ENCODE measurements at places on chromosomes 11 and 22.

DNA sequence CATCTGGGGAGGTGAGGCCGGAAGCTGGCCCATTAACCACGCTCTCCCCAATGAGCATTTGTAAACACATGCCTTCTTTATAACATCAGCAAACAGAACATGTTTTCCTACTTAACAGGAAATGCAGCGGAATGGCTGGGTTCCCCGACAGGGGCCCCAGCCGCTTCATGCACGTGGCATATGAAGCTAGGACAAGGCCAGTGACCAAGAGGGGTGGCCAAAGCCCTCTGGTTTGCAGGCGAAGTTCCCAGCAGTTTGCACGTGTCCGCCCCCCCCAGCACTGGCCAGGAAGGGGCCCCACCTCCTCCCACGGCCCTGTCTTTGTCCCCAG lies 38.7 kb upstream of the LINC01488 start:
- no peak for DNase-seq

DNA sequence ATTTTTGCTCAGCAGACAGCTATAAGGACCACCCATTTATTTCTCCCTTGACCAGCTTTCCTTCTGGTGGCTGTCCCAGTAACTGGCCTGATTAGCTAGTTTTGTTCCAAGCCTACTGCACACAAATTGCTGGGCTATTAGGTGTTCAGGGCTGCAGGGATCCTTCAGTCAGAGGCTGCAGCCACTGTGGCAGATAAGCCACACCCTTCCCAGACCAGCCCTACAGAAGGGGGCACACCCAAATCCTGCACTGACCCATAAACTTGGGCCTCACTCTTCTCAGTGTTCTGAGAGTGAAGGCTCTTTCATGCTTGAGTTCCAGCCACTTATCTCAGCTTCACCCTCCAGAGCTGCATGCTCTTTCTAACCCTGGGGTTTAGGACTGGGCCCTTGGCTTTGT lies 200.0 kb downstream of the AASDHPPT start:
- DNase-seq = no peak

GRCh38 chr11:5600374-5600851 lies 4.0 kb downstream of the TRIM6 start:
- peak; percentile 19 for DNase-seq

DNA sequence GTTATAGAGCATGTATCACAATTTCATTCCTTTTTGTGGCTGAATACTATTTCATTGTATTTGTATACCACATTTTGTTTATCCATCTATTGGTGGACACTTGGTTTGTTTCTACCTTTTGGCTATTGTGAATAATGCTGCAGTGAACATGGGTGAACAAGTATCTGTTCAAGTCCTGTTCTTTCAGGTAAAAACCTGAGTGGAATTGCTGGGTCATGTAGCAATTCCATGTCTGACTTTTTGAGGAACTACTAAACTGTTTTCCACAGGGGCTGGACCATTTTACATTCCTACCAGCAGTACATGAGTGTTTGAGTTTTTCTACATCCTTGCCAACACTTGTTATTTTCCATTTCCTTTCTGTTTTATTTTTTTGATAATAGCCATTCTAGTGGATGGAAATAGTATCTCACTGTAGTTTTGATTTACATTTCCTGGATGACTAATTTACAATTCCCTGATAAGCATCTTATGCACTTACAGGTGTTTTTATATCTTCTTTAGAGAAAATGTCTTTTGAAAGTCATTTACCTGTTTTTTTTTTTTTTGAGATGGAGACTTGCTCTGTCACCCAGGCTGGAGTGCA lies 12.2 kb downstream of the CABIN1 start:
- DNase-seq = no peak

DNA sequence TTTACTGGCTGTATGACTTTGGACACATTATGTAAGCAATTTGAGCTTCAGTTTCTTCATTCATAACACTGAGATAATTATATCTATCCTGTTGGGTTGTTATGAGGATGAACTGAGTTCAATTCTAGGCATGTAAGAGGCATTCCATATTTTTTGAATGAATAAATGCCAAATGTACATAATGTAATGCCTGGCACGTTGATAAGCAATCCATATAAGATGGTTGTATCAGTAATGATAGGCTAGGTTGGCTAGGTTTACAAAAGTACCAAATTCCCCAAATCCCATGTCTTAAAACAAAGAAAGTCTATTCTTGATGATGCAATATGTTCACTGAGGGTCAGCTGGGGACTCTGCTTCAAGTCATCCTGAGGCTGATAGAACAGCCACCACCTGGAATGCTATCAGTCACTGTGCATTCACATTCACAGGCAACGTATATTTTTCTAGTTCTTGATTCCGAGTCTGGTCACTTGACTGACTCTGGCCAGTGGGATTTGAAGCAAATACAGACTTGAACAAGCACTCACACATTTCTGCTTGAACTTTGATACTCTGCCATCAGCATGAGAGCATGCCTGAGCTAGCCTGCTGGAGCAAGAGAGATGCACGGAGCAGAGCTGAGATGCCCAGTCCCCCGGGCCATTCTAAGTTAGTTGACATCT lies 104.0 kb upstream of the TIMP3 start:
- DNase-seq = no peak

- DNase-seq = no peak
Observed at GRCh38 chr11:46366661-46367161, 14.8 kb upstream of the MDK start.

DNA sequence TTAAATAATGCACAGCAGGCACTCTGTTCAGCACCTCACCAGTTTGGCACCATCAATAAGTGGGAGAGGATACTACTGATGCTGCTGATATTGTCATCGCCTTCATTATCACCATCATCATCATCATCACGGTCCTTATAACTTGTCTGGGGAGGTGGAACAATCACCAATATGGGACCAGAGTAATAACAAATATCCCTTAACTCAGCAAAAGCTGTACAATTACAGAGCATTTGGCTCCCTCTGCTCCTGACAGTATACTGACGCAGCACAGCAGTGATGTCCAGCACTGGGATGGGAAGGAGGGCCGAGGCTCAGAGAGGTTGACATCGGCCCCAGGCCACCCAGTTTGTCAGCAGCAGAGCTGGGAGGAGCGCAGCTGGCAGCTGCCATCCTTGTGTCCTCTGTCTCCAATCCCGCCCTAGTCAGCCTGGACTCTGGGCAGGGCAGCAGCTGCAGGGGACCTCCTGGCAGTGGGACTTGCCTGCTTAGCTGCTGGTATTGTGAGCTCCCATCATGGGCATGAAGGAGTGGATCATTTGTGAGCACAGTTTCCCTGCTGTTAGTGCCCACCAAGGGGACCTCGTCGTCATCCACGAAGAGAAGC lies 90.0 kb downstream of the DHCR7 start:
- DNase-seq = no peak

GRCh38 chr11:36361901-36362391 lies 65.9 kb downstream of the PRR5L start:
- no peak for DNase-seq

DNA sequence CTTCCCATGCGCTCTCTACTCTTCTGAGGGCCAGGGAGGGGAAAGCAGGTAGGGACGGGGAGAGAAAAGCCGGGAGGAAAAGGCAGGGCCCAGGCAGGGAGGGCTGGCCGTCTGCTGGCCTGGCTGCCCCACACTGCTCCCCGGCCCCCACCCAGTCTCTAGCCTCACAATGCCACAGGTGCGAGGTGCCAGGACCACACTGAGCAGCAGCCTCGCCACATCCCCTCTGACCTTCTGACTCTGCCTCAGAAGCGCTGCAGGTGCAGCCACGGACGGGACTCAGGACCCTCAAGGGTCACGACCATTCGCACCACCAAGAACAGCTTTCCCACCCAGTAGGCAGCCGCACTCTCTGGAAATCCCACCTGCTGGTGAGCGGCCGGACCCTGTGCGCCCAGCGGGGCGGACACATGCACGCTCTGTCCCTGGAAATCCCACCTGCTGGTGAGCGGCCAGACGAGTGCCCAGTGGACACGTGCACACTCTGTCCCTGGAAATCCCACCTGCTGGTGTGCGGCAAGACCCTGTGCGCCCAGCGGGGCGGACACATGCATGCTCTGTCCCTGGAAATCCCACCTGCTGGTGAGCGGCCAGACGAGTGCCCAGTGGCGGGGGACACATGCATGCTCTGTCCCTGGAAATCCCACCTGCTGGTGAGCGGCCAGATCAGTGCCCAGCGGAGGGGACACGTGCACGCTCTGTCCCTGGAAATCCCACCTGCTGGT lies 20.1 kb downstream of the TOLLIP start:
- DNase-seq = no peak

- no peak for DNase-seq
Observed at GRCh38 chr11:70348608-70349007, 49.7 kb upstream of the CTTN start.

- no peak for DNase-seq
Observed at GRCh38 chr11:31932879-31933278, 121.8 kb upstream of the PAX6 start.

GRCh38 chr22:20993304-20994127 lies 8.4 kb downstream of the THAP7 start:
- DNase-seq = no peak

DNA sequence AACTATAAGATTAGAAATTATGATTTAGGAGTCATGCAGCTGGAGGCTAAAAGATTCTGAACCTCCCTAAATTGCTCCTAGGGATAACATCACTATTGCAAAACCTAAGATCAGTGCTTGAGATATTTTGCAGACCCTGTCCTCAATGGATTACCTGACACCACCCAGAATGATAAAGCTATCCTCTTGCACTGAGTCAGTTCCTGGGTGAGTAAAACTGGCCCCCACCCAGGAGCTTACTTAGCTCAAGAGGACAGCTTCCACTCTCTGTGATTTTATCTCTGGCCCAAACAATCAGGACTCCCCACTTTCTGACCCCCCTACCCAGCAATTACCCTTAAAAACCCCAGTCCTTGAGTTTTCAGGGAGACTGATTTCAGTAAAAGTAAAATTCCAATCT lies 2074.4 kb upstream of the RAG2 start:
- no peak for DNase-seq

GRCh38 chr11:19433367-19433766 lies 192.6 kb upstream of the E2F8 start:
- DNase-seq = no peak

DNA sequence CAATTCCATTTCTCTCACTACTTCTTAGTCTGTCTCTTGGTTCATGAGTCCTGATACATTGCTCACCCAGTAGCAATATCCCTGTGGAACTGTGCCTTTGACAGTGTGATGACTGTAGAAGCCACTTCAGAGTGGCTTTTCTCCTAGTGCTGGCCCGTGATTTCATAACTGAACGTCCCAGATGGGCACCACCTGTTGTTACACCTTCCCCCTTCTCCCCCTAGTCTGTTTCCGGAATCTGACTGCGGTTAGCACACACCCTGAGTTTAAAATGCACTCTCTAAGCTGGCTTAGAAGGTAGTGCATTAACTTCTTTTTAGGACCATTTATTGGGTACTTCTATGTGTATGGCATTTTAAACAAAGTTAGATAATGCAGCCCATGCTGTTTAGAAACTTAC lies 83.0 kb downstream of the ALX4 start:
- DNase-seq = no peak

DNA sequence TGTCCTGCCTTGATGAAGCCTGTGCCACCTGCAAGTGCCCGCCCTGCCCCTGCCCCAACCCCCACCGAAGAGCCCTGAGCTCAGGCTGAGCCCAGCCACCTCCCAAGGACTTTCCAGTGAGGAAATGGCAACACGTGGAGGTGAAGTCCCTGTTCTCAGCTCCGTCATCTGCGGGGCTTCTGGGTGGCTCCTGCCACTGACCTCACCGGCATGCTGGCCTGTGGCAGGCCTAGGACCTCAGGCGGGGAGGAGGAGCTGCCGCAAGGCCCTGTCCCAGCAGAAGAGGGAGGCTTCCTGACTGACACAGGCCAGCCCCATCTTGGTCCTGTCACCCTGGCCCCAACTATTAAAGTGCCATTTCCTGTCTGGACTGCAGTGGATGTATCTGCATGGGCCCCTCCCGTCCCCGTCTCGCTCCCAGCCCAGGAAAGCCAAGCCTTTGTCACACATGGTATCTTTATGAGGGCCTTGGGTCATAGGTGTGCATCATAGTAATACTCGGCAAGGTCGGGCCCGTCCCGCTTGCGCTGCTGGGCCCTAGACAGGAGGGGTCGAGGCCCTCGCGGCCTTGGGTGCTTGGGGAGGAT lies 882 bp downstream of the FREY1 start:
- DNase-seq = no peak

GRCh38 chr11:10438458-10438857 lies 16.6 kb upstream of the AMPD3 start:
- DNase-seq = no peak

DNA sequence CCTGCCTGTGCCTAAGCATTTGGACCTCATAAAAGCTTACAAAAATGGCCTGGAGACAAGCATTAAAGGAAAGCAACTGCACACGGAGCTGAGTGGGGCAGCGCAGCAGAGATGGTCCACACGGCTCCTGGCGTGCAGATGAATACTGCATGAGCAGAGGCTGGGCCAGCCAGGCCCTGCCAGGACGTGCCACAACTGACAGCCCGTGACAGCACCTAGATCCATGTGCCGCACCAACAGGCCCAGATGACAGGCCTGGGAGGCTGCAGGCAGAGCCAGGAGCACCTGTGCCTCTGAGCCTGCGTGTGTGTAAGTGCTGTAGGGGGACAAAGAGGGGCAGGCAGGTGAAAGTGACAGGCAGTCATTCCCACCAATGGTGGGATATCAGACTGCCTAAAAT lies 33.4 kb downstream of the MICAL3 start:
- no peak for DNase-seq

DNA sequence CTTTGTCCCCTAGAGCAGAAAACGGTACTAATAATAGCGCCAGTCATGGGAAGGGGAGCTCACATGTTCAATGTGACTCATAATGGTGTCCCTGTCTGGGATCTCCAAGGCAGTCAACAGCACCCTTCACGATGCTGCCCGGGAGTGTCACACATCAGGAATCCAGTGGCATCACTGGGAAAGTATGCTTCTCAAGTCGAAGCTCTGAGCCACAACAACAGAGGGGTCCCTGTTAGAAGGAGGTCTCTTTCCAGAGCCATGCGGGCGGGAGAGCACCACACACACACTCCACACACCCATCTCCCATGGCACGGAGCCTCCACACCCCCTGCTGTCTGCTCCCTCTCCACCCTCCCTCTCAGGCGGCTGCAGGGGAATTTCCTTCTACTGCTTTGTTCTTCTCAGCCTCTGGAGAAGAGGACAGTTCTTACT lies 119.7 kb downstream of the ETS1 start:
- peak; percentile 60 for DNase-seq

- no peak for DNase-seq
Observed at GRCh38 chr11:83612891-83613766, 327.0 kb upstream of the CCDC90B start.

DNA sequence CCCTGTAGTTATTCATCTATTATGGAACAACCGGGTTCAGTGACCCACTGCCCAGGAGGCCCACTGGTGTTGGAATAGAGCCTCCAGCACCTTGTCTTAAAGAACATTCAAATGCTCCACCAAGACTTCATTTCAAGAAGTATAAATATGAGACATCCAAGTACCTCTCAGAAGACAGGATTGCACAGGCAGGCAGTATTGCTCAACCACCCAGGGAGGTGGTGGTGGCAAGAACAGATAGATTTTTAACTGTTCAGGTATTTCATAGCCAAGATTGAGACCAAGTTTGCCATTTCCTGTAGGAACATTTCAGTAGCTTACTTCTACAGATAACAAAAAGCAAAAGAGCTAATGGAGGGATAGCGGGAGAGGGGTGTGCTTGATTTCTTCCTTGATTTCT lies 78.7 kb downstream of the COMMD9 start:
- no peak for DNase-seq

Data from effector memory CD4-positive, alpha-beta T cell (primary cell).